ENCODE measurements at places on chromosomes 7 and 10.

DNA sequence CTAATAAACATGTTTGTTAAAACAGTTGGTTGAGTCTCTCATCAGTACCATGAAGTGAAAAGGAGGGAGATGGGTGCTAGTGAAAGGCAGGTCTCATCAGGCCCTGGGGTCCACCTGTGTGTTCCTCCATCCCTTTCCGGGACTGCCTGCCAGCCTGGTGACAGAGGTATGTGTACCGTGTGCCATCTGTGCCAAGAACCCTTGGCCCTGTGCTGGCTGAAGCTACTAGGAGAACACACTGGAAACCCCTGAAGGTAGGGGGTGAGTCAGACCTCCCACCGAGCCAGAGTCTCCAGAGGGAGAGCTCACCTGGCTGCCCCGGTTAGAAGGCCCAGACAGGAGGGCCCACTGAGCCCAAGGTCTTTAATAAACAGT lies 2.3 kb downstream of the DDIT4 start:
- no peaks in the 10 kb centered on the region for H3K27me3 ChIP-seq
- peak overlapping the region; percentile 84 for H3K27ac ChIP-seq
- peak overlapping the region; percentile 51 for H3K4me3 ChIP-seq
- no peak for DNase-seq
- no peaks in the 10 kb centered on the region for H3K36me3 ChIP-seq

DNA sequence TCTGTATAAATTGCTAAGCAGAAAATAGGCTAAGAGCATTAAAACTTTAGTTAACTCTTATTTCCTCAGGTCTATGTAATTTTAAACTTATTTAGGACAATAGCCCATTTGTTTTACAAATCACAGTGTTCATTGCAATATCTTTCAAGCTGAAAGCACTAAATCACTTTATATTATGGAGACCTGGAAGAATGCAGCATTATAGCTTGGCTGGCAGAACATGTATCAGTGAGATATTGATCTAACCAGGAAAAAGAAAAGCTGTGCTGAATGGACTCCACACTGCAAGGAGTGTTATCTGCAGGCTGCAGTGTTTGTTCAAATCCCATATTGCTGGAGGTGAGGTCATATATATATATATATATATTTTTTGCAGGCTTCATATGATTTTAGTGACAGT lies 517.5 kb downstream of the NRG3 start:
- H3K36me3 ChIP-seq = no peaks in the 10 kb centered on the region
- no peaks in the 10 kb centered on the region for H3K27me3 ChIP-seq
- no peaks in the 10 kb centered on the region for H3K4me1 ChIP-seq
- no peak overlapping the region for H3K27ac ChIP-seq

GRCh38 chr10:86871563-86872183 lies 85.7 kb downstream of the MMRN2 start:
- H3K27me3 ChIP-seq = no peaks in the 10 kb centered on the region
- no peak overlapping the region for H3K4me3 ChIP-seq
- peaks cover 8% of the 10 kb centered on the region for H3K4me1 ChIP-seq
- H3K36me3 ChIP-seq = peaks cover 5% of the 10 kb centered on the region
- no peak overlapping the region for H3K27ac ChIP-seq

- H3K27ac ChIP-seq = no peak overlapping the region
- H3K27me3 ChIP-seq = peaks cover 45% of the 10 kb centered on the region
- no peaks in the 10 kb centered on the region for H3K36me3 ChIP-seq
- DNase-seq = no peak
- H3K4me1 ChIP-seq = peaks cover 13% of the 10 kb centered on the region
- H3K4me3 ChIP-seq = no peak overlapping the region
Measured at GRCh38 chr7:157689269-157690057, 352.7 kb downstream of the DNAJB6 start.

DNA sequence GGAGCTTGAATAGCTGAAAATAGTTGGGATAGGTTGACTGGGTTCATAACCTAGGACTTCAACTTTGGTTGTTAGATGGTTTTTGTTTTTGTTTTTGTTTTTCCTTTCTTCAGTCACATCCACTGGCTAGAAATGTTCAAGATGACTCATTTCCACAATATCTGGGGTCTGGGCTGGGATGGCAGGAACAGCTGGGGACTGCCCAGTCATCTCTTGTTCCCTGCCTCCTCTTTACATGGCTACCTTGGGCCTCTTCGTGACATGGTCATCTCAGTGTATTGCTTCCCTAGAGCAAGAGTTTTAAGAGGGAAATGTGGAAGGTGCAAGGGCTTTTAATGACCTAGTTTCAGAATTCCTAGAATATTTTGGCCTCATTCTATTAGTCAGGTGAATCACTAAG lies 915.8 kb downstream of the XPNPEP1 start:
- no peak overlapping the region for H3K4me3 ChIP-seq
- H3K36me3 ChIP-seq = no peaks in the 10 kb centered on the region

DNA sequence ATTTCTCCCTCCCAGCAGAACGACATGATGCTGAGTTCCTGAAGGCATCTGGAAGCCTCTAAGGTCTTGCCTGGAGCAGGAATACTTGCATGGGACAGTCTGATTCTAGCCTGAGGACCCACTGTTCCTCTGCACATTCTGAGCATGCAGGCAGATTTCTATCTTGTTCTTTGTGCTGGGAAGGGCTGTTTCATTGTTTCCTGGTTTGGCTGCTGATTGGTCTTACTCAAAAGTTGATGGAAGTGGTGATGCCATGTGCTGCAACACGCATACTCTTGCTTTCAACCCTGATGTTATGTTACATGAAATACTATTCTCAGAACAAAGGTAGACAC lies 307.0 kb downstream of the GATA3 start:
- no peaks in the 10 kb centered on the region for H3K36me3 ChIP-seq
- H3K27me3 ChIP-seq = no peaks in the 10 kb centered on the region
- no peak overlapping the region for H3K27ac ChIP-seq
- no peaks in the 10 kb centered on the region for H3K4me1 ChIP-seq
- H3K4me3 ChIP-seq = no peak overlapping the region

DNA sequence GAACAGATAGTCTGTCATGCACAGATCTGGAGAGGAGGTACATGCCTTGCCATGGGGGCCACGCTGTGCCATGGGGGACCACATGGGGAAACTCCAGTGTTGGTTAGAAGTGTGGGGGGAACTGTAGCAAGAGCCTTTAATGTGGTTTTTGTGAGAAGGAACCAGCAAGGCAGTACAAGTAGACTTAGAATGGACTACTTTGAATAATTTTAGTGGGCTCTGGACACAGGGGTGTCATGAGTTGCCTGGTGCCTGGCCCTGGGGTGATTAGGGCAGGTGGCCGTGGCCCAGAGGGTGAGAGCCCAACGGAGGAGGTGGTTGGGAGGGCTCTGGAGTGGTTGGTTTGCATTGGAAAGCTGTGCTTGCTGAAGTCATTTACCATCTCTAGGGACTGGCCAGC lies 77.2 kb downstream of the CXCL12 start:
- no peak for DNase-seq
- no peak overlapping the region for H3K4me3 ChIP-seq
- no peaks in the 10 kb centered on the region for H3K27me3 ChIP-seq
- H3K36me3 ChIP-seq = no peaks in the 10 kb centered on the region
- H3K4me1 ChIP-seq = no peaks in the 10 kb centered on the region

GRCh38 chr7:80453699-80454340 lies 58.0 kb downstream of the GNAT3 start:
- DNase-seq = no peak
- H3K4me1 ChIP-seq = no peaks in the 10 kb centered on the region
- no peaks in the 10 kb centered on the region for H3K36me3 ChIP-seq

DNA sequence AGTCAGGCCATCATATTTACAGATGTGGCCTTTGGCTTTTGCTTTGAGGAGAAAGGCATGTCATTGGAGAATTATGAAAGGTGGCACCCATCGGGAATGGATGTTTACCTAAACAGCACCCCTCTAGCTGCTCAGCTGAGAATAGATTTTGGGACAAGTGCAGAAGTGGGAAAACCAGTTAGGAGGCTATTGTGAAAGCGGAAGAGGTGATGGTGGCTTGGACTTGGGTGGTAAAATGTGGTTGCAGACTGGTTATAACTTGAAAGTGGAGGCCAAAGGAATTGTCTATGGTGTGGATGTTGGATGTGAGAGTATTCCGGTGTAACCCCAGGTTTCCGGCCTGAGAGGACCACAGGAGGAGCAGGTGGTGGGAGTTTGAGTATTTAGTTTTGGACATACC lies 5.2 kb upstream of the SLC12A9 start:
- no peak overlapping the region for H3K4me3 ChIP-seq
- no peaks in the 10 kb centered on the region for H3K4me1 ChIP-seq
- H3K36me3 ChIP-seq = no peaks in the 10 kb centered on the region
- H3K27ac ChIP-seq = no peak overlapping the region
- DNase-seq = no peak
- H3K27me3 ChIP-seq = no peaks in the 10 kb centered on the region

DNA sequence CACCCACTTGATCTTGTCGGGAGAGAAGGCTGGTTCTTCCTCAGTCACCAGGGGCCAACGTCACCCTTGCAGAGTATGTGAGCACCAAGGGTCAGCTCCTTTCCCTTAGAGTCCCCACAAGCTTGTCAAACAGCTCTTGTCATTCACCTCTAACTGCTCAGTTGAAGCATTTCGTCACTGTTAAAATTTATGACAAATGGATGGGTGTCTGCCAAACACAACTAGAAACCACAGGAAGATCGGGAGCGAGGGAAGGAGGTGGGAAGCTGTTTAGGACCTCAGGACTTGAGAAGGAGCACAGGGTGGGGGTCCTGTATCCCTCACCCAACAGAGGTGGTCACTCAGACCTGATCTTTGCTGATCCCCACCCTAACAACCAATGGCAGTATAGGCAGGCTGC lies 373.3 kb upstream of the IGFBP3 start:
- H3K27me3 ChIP-seq = no peaks in the 10 kb centered on the region
- H3K36me3 ChIP-seq = no peaks in the 10 kb centered on the region
- no peak overlapping the region for H3K4me3 ChIP-seq
- DNase-seq = no peak
- peaks cover 3% of the 10 kb centered on the region for H3K4me1 ChIP-seq

DNA sequence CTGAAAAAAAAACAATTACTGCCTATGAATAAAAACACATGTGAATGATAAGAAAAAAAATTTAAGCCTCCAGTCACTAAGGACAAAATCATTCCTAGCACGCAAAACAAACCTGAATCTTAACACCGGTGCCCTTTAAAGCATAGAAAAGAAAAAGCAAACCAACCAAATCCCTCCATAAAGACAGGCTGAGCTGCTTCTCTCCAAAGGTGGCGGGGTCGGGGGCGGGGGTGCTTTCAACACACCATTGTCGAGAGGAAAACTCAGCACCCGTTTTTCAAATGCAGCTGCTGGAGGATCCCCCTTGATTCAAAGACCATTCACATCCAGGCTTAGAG lies 1.4 kb downstream of the ST8SIA6 start:
- peak overlapping the region; percentile 76 for H3K27ac ChIP-seq
- DNase-seq = no peak
- no peaks in the 10 kb centered on the region for H3K27me3 ChIP-seq
- no peaks in the 10 kb centered on the region for H3K4me1 ChIP-seq

- H3K27me3 ChIP-seq = no peaks in the 10 kb centered on the region
- no peaks in the 10 kb centered on the region for H3K36me3 ChIP-seq
- peaks cover 2% of the 10 kb centered on the region for H3K4me1 ChIP-seq
- H3K4me3 ChIP-seq = no peak overlapping the region
- no peak overlapping the region for H3K27ac ChIP-seq
Measured at GRCh38 chr7:151337346-151337745, 4.3 kb upstream of the NUB1 start.

- no peak overlapping the region for H3K4me3 ChIP-seq
- H3K36me3 ChIP-seq = peaks cover 19% of the 10 kb centered on the region
- no peaks in the 10 kb centered on the region for H3K27me3 ChIP-seq
- H3K4me1 ChIP-seq = peaks cover 18% of the 10 kb centered on the region
- no peak overlapping the region for H3K27ac ChIP-seq
Measured at GRCh38 chr10:15588635-15589508, 130.8 kb downstream of the ITGA8 start.

GRCh38 chr10:100729862-100730724 lies 15.3 kb upstream of the PAX2 start:
- no peak overlapping the region for H3K27ac ChIP-seq
- no peak overlapping the region for H3K4me3 ChIP-seq
- H3K36me3 ChIP-seq = no peaks in the 10 kb centered on the region
- peaks cover 20% of the 10 kb centered on the region for H3K27me3 ChIP-seq

DNA sequence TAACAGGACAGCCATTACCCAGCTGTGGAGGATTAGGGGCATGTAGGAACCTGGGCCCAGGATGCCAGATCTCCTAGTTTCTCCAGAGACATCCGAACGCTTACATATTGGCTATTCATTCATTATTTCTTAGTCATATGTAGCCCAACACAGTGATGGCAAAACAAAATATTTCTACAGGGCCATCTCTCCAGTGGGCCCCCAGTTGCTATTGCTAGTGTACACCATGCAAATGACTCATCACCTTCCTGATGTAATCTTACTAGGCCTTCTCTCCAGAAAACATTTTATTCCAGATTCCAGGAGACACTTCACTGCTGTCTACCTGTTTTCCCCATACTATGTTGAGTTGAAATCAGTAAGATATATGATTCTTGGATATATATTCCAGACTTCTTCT lies 201.7 kb downstream of the PLXDC2 start:
- no peak overlapping the region for H3K4me3 ChIP-seq
- no peak for DNase-seq
- H3K4me1 ChIP-seq = peaks cover 10% of the 10 kb centered on the region
- H3K27me3 ChIP-seq = no peaks in the 10 kb centered on the region
- peaks cover 18% of the 10 kb centered on the region for H3K36me3 ChIP-seq
- H3K27ac ChIP-seq = no peak overlapping the region

DNA sequence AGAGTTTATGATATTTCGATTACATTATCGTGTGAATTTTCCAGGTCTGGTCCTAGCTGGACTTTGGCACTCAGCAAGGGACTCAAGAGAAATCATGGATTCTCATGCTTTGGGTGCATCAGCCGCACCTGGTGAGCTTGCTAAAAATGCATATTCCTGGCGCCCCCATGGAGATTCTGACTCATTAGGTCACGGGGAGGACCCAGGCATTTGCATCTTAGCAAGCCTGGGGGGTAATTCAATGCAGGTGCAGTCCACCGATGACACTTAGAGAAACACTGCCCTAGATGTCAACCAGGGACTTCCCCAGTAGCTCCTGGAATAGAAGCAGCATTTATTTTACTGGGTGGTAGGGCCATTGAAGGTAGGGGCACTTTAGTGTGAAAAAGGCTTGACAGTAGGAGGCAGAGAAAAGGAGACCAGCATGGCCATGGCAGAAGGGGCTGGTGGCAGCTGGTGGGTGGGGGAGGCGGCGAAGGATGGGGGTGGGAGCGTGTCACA lies 29.9 kb upstream of the PDCD4 start:
- H3K27me3 ChIP-seq = no peaks in the 10 kb centered on the region
- H3K27ac ChIP-seq = no peak overlapping the region
- DNase-seq = no peak
- H3K4me3 ChIP-seq = no peak overlapping the region
- peaks cover 4% of the 10 kb centered on the region for H3K4me1 ChIP-seq
- H3K36me3 ChIP-seq = no peaks in the 10 kb centered on the region

- H3K4me1 ChIP-seq = no peaks in the 10 kb centered on the region
- no peaks in the 10 kb centered on the region for H3K36me3 ChIP-seq
- no peak overlapping the region for H3K4me3 ChIP-seq
- H3K27me3 ChIP-seq = no peaks in the 10 kb centered on the region
- H3K27ac ChIP-seq = no peak overlapping the region
Measured at GRCh38 chr10:110416776-110417711, 80.7 kb upstream of the DUSP5 start.

DNA sequence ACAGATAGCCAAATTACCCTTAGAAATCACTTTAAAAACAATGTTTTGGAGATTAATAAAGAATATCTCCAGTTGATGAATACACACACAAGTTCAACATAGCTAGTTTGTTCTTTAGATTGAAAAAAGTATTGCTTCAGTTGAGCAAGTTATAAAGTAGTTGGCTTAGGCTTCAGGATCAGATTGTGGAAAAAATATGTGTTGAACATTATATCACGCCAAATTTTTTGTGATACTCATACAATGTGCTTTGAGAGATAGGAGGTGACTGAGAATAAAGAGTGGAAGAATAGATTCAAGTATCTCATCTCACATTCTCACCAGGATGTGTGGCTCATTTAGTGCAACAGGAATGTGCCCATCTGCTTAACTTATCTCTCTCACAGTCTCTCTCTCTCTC lies 553.3 kb downstream of the HTR7 start:
- no peak overlapping the region for H3K4me3 ChIP-seq
- no peak for DNase-seq
- H3K27ac ChIP-seq = no peak overlapping the region
- no peaks in the 10 kb centered on the region for H3K4me1 ChIP-seq
